Activated CD4-positive, alpha-beta T cell treated with anti-CD3 and anti-CD28 coated beads, Interleukin-2, amount 10 ng/mL, durations not matched to agents 24 days and 14 days (primary cell): ENCODE measurements at places on chromosomes 3 and 15. TPM values are rescaled to one million over a fixed set of nuclear protein-coding genes. Genes with fewer than 3 reads are reported as not detected.
A peak's percentile ranks its signal among the peaks of the same experiment; 100 is the strongest.

DNA sequence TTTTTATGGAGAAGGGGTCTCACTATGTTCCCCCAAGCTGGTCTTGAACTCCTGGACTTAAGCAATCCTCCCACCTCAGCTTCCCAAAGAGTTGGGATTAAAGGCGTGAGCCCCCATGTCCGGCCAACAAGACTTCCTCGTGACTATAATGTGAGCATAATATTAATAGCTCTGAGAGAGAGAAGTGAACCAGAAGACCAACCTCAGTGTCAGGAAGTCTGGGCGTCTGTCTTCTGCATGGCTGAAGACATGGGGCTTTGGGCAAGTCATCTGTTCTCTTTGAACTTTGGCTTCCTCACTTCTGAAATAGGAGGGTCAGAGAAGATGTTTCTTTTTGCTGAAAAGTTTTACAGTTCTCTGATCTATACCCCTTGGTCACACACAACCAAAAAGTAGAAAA lies 92.1 kb downstream of the SLC49A4 start:
- no peak for DNase-seq
- no peak overlapping the region for H3K27ac ChIP-seq

Gene PLSCR1
- total RNA-seq = 84.2 and 86.0 TPM in 2 replicates

Gene GRK7
- not detected in 2 replicates for total RNA-seq

GRCh38 chr3:124826703-124827102 lies 60.5 kb downstream of the ITGB5 start:
- peaks cover 22% of the 10 kb centered on the region for H3K27me3 ChIP-seq
- no peaks in the 10 kb centered on the region for H3K36me3 ChIP-seq
- H3K4me1 ChIP-seq = no peaks in the 10 kb centered on the region
- H3K27ac ChIP-seq = no peak overlapping the region
- H3K4me3 ChIP-seq = no peak overlapping the region
- DNase-seq = no peak

DNA sequence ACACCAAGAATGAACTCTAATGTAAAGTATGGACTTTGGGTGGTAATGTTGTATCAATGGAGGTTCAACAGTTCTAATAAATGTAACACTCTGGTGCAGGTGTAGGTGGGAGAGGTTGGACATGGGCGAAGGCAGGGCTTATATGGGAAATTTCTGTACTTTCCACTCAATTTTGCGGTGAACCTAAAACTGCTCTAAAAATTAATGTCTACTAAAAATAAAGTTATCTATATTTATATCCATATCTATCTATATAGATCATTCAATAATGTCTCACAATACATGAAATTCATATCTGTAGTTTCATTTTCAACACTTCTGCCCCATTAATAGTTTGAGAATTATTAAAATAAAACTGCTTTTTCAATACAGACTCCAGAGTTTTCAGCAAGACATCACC lies 49.3 kb downstream of the CD200R1 start:
- no peak overlapping the region for H3K4me3 ChIP-seq
- H3K4me1 ChIP-seq = no peaks in the 10 kb centered on the region
- no peaks in the 10 kb centered on the region for H3K27me3 ChIP-seq
- H3K27ac ChIP-seq = no peak overlapping the region
- peaks cover 25% of the 10 kb centered on the region for H3K36me3 ChIP-seq
- DNase-seq = no peak

Gene DUOXA1
- not detected in 2 replicates for total RNA-seq

- no peaks in the 10 kb centered on the region for H3K36me3 ChIP-seq
- no peak overlapping the region for H3K4me3 ChIP-seq
- no peak for DNase-seq
- H3K27ac ChIP-seq = no peak overlapping the region
- peaks cover 2% of the 10 kb centered on the region for H3K27me3 ChIP-seq
- peaks cover 9% of the 10 kb centered on the region for H3K4me1 ChIP-seq
Observed at GRCh38 chr3:194879991-194880939, 194.6 kb downstream of the FAM43A start.

Gene PEX5L
- 0.12 and 0.17 TPM in 2 replicates for total RNA-seq

DNA sequence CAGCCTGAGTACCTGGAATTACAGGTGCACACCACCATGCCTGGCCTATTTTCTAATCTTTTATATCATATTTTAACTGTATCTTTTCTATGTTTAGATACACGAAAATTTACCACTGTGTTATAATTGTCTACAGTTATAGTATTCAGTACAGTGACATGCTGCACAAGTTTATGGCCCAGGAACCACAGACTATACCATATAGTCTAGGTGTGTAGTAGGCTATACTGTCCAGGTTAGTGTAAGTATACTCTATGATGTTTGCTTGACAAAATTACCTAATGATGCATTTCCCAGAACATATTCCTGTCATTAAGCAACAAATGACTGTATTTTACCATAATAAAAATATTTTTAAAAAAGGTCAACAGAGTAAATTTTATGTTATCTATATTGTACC lies 5.5 kb downstream of the LRRFIP2 start:
- no peaks in the 10 kb centered on the region for H3K27me3 ChIP-seq
- H3K27ac ChIP-seq = no peak overlapping the region
- H3K36me3 ChIP-seq = peaks cover 19% of the 10 kb centered on the region
- no peak for DNase-seq

Gene PCOLCE2
- total RNA-seq = 0.28 and 0.33 TPM in 2 replicates

GRCh38 chr15:58947179-58947578 lies 13.7 kb upstream of the SLTM start:
- peaks cover 8% of the 10 kb centered on the region for H3K27me3 ChIP-seq
- H3K4me1 ChIP-seq = no peaks in the 10 kb centered on the region
- no peak overlapping the region for H3K4me3 ChIP-seq

GRCh38 chr3:46187876-46188275 lies 20.2 kb downstream of the CCR1 start:
- H3K27me3 ChIP-seq = peaks cover 15% of the 10 kb centered on the region
- no peak overlapping the region for H3K27ac ChIP-seq
- no peak overlapping the region for H3K4me3 ChIP-seq
- H3K4me1 ChIP-seq = peaks cover 16% of the 10 kb centered on the region

DNA sequence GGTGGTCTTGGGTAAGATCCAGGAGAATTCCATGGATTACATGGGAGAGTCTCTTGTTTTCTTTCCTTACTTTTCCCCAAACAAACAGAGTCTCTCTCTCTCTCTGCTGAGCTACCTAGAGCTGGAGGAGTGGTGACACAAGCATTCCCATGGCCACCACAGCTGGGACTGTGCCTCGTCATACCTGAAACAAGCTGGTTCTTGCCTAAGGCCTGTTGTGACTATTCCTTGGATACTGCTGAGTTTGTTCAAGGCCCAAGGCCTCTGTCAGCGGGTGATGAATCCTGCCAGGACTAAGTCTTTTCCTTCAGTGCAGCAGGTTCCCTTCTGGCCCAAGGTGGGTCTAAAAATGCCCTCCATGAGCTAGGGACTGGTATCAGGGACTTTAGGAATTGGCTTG lies 378.1 kb upstream of the ZNF385D start:
- H3K36me3 ChIP-seq = no peaks in the 10 kb centered on the region
- no peaks in the 10 kb centered on the region for H3K4me1 ChIP-seq
- DNase-seq = no peak
- no peak overlapping the region for H3K4me3 ChIP-seq
- no peaks in the 10 kb centered on the region for H3K27me3 ChIP-seq
- no peak overlapping the region for H3K27ac ChIP-seq

GRCh38 chr3:181955566-181955965 lies 243.8 kb downstream of the SOX2 start:
- H3K27ac ChIP-seq = no peak overlapping the region
- no peak for DNase-seq
- no peaks in the 10 kb centered on the region for H3K27me3 ChIP-seq
- no peak overlapping the region for H3K4me3 ChIP-seq
- H3K4me1 ChIP-seq = no peaks in the 10 kb centered on the region

Gene MCTP2
- total RNA-seq = 49.8 and 58.9 TPM in 2 replicates

DNA sequence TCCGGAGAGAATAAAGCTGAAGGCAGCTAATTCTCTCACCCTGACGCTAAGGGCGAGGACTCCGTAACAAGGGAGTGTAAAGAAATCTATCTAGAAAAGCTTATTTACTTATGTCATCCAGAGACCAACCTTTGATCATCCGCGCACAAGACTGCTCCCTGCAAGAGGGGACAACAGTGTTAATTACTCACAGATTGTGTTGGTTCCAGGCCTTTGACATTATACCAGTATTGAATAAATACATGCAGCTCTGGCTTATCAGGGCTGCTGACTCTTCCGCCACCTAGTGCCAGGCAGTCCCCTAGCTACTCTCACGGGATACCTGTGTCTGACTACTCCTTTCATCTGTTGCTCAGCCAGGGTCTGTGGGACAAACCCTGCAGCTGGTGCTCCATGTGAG lies 211.7 kb downstream of the DTWD1 start:
- no peaks in the 10 kb centered on the region for H3K36me3 ChIP-seq
- no peaks in the 10 kb centered on the region for H3K27me3 ChIP-seq
- H3K4me1 ChIP-seq = no peaks in the 10 kb centered on the region
- DNase-seq = no peak

- H3K4me1 ChIP-seq = no peaks in the 10 kb centered on the region
- H3K27ac ChIP-seq = no peak overlapping the region
- no peak overlapping the region for H3K4me3 ChIP-seq
- no peaks in the 10 kb centered on the region for H3K36me3 ChIP-seq
Observed at GRCh38 chr15:74239051-74239705, 3.1 kb downstream of the CCDC33 start.

Gene TM4SF1
- total RNA-seq = 0.26 and 0.28 TPM in 2 replicates

DNA sequence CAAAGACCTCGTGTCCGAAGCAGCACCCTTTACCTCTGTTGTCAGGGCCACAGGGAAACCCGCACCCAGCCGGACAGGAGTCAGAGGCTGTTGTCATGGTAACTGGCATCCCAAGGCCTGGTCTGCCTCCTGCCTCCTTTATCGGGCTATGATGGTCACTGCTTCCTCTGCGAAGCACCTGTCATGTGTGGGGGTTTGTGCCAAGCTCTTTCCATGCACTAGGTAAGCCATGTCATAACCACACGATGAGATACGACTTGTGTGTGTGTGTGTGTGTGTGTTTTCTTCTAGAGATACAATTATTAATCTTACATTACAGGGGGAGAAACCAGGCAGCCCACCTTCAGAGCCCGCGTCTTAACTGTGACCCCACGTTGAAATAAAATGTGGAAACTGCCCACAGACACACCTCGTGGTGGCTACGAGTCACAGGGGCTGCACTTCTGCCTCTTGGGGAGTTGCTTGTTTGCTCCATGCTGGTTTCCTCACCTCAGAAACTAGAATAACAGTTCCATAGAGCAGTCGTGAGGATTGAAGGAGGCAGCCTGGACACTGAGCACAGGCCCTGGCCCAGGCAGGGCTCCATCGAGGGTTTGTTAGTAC lies 18.0 kb downstream of the ZDHHC19 start:
- peak; percentile 70 for DNase-seq
- peak overlapping the region; percentile 76 for H3K4me3 ChIP-seq
- H3K27ac ChIP-seq = peak overlapping the region; percentile 99
- H3K4me1 ChIP-seq = peaks cover 38% of the 10 kb centered on the region
- no peaks in the 10 kb centered on the region for H3K27me3 ChIP-seq

Gene FSIP1
- 0.37 and 0.47 TPM in 2 replicates for total RNA-seq

Gene PIGBOS1
- total RNA-seq = 9.7 and 10.3 TPM in 2 replicates

GRCh38 chr3:67176396-67176795 lies 178.3 kb downstream of the KBTBD8 start:
- H3K4me3 ChIP-seq = no peak overlapping the region
- no peaks in the 10 kb centered on the region for H3K36me3 ChIP-seq

DNA sequence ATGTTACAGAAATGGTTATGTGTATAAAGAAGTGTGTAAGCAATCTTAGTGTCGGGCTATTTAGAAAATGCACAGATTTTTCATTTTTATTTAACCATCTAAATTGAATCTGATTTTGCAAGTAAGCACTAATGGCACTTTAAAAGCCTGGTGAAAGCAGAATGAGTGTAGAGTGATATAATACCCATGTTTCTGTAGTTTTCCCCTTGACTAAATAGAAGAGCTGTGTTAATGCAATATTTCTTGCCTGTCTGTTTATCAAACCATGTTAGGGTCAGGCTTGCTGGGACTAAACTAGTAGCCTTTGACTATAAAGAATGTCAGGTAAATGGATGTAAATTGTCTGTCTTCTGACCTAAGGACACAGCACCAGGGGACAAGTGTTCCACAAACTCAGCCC lies 714.0 kb downstream of the CADM2 start:
- H3K4me1 ChIP-seq = no peaks in the 10 kb centered on the region
- no peaks in the 10 kb centered on the region for H3K27me3 ChIP-seq
- no peaks in the 10 kb centered on the region for H3K36me3 ChIP-seq
- DNase-seq = no peak
- H3K27ac ChIP-seq = no peak overlapping the region
- H3K4me3 ChIP-seq = no peak overlapping the region

Gene PLA2G4E
- total RNA-seq = not detected in 2 replicates

DNA sequence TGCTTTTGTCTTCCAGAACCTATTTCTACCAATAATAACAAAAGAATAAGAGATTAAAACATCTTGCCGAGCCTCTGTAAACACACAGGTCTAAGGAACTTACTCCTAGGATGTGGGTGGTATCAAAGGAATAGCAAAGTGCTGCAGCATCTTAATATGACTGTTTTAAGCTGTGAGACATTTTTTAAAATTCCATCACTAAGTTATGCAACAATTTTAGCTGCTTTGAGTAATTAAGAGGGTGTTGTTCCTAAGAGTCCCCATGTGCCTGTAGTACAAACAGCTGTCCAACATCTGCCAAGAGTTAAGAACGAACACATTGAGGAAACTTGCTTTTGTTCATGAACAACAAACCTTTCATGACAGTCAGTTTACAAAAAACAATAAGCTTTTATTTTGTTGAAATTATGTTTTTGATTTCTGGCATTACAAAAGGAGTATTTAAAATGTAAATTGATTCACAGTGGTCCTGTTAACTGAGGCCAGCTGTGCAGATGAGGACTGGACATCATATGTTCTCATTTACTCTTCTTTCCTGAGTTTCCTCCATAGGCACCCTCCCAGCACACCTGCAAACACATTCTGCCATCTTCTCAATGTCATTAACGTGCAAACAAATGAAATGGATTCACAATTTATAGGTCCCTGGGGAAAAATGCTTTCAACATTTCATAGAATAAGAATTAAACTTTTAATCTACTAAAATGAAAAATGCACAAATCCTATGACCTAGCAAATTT lies 337.3 kb upstream of the ARHGEF26 start:
- no peaks in the 10 kb centered on the region for H3K4me1 ChIP-seq
- no peak for DNase-seq
- no peak overlapping the region for H3K4me3 ChIP-seq

GRCh38 chr3:149613988-149614387 lies 43.8 kb downstream of the WWTR1 start:
- H3K27me3 ChIP-seq = peaks cover 22% of the 10 kb centered on the region
- H3K36me3 ChIP-seq = no peaks in the 10 kb centered on the region
- H3K4me1 ChIP-seq = peaks cover 4% of the 10 kb centered on the region
- no peak overlapping the region for H3K4me3 ChIP-seq
- no peak for DNase-seq

DNA sequence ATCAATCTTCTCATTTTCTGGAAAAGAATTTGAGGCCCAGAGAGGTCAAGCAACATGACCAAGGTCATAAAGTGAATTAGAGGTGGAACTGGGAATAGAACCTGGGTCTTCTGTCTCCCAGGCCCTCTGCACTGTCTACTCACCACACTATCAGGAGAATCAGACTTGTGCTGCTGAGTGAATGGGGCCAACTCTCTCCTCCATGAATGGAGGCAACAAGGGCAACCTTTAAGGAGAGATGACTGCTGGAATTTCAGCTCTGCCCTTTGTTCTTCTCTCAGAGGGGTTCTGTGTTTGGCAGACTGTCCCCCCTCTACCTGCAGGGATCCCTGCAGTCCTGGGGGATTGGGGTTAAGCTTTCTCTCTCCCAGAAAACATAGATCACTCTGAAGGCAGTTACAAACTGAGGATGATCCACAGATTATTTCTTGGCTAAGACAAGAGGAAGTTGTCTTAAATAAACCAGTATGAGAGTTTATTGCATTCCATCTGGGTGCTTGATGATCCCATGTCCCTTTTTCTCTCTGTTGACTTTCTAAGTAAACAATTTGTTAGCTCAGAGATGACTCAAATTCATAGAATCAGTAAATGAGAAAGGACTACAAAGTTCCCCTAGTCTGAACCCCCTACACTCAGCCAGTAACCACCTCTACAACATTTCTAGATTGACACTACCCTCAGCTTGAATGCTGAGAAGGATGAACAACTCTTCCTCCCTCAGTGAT lies 99.0 kb upstream of the LIPC start:
- H3K4me1 ChIP-seq = peaks cover 49% of the 10 kb centered on the region
- no peaks in the 10 kb centered on the region for H3K27me3 ChIP-seq
- peaks cover 3% of the 10 kb centered on the region for H3K36me3 ChIP-seq
